ENCODE measurements at places on chromosomes 3 and 15.
A peak's percentile ranks its signal among the peaks of the same experiment; 100 is the strongest.

- DNase-seq = peak; percentile 21
These were observed 442.8 kb upstream of the ARRDC4 start for GRCh38 chr15:97517737-97518136.

DNA sequence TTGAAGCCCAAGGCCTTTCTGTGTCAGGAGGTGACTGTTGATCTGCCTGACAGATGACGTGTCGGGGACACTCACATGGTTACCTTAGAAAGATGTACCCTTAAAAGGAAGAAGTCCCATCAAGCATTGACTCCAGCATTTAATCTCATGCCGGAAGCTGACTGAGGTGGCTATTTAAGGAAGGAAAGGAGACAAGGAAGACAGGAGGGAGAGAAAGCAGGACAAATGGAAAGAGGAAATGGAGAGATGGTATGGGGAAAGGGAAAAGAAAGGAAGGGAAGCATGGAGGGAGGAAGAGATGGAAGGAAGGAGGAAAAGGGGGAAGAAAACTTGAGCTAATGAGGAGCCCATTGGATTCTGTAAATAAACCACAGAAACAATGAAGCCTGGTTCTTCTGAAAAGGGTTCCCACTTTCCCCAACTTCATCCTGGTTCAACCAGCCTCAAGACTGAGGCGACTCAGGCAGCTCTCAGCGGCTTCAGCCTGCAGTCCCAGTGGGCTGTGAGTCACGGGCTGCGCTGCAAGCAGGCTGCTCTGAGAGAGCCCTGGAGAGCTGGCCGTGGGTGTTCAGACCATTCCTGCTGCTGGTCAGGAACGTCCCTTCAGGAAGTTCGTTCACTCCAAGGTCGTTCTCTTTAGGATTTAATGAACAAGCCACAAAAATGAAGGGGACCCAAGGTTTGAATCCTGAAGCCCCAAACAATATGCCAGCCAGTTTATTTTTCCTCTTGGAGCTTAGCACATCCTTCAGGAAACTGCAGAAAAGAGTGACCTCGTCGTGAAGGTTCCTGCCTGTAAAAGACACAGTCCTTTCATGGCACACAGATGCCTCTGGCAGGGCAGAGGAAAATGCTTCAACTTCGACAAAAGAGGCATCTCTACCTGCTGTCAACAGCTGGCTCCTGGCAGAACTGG is 69.6 kb upstream of the THBS1 start:
- DNase-seq = peak; percentile 27

- DNase-seq = no peak
These were observed 4.4 kb downstream of the CAMKV start for GRCh38 chr3:49865198-49865784.

DNA sequence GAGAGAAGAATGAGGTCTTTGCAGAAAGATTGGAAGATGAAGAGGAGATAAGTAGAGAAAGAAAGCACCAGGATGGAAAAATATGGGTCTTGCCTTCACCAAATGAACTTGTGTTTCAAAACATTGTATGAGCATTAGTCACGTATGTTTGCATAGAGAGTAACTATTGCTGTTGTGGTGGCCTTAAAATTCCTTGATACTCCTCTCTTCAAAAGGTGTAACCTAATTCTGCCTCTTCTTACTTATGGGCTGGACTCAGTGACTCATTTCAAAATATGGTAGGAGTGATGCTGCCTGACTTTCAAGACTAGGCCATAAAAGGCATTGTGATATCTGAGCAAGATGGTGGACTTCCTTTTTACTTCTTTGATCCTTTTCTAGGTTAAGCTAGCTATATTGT is 228.7 kb upstream of the ZNF385D start:
- DNase-seq = no peak

DNA sequence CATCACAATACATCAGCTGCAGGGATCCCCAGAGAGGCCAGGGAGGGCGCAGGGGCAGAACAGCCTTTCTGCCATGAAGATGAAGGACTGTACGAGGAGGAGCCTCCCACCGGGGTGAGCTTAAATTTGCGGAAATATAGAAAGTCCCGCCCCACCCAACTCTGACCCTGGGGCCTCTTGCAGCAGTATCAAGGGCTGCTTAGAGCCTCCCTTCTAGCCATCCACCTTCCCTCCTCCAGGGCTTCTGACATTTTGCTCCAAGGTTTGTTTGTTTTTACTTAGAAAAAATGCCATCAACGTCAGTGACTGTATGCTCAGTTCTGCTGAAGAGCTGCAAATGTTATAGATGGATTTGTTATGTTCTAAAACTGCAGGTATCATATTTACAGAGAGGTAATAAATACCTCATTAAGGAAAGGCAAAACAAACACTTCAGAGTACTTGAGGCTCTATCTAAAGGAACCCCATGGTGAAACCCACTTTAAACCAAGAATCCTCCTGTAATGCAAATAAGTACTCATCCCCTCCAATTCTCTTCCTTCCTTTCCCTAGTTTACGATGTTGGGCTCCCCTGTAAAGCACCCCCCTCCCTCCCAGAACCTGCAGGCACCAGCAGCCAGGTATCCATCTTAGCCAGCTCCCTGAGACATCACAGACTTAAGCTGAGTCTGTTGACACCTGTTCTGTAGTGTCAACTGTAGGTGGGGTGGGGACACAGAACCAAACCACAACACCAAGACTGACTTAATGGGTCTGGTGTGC is 30.5 kb downstream of the RFTN1 start:
- peak; percentile 68 for DNase-seq

DNA sequence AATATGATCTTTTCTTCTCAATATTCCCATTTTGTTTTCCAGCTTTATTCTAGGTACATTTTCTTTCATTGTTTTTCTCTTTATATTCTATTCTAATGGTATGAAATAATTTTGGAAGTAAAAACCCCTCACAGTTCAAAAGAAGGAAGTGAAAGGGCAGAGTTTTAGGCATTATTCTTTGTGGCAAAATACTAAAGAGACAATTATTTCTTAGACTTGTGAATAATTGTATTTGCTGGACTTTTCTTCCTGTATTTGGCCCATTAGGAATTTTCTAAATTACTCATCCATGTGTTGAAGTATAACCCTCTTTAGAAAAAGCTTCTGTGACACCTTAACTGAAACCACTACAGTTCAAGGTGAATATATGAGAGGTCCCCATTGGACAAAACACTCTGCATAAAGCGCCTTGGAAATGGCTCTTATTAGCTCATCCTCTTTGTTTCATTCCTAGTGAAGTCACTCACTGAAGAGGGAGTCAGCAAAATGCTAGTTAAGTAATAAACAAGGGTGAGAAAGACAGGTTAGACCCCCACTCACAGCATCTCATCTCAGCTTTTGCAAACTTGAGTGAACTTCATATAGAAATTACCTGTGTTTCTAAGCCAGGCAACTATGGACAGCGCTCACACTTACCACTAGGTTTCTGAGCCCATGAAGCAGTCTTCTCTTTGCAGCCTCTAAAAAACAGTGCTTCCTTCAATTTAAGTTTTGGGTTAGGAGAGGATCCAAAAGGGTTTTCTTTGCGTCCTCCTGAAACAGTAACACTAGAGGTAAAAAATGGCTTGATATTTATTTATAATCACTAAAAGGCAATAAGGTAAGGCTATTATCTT is 327.5 kb downstream of the ARPP21 start:
- DNase-seq = peak; percentile 8

DNA sequence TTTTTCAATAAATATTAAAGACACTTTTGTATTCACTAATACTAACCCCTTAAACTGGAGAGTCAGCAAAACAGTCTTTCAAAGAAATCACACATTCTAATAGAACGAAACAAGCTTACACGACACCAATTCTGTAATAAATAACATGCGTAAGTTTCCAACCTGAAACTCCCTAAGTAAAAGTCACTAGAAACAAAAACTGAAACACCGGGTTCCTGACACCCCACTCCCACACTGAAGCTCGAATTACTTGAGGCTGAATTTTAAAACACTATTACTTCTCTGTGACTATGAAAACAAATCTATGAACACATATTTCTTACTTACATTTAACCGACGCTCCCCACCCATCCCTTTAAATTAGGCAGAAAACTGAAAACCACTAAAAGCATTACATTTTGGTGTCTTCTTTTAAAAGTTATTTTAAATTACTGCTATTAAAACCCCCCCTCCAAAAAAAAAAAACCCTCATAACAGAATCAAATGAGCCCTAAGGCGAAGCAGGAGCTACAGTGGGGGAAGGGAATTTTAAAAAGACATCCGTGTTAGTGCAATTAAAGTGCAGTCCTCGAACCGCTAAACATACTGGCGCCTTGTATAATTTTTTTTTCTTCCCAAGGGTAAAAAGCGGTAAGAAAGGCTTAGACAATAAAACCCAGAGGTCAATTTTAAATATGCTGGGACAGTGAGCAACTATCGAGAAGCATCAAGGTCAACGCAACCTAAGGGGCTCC is 878 bp downstream of the SPPL2A start:
- DNase-seq = peak; percentile 15

DNA sequence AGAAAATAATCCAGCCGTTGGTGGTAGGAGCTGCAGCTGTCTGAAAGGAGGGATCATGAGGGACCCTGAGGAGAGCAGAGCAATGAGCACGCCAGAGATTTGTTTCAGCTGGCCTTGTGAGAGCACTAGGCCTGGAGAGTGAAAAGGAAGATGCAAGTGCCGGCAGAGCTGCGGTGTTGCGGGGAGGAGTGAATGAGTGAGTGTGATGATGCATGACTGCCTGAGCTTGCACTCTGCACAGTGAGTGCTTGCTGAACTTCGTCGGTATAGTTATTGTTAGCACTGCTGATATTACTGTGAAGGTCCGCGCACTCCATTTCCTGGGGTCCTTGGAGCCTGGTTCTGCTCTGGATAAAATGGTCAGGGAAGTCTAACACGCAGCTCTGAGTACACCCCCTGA is 23.2 kb downstream of the EIF1B start:
- no peak for DNase-seq

- DNase-seq = peak; percentile 85
These were observed 97.7 kb downstream of the RPL39L start for GRCh38 chr3:187041362-187042307.

GRCh38 chr3:182631183-182632076 is 161.9 kb upstream of the ATP11B start:
- no peak for DNase-seq

DNA sequence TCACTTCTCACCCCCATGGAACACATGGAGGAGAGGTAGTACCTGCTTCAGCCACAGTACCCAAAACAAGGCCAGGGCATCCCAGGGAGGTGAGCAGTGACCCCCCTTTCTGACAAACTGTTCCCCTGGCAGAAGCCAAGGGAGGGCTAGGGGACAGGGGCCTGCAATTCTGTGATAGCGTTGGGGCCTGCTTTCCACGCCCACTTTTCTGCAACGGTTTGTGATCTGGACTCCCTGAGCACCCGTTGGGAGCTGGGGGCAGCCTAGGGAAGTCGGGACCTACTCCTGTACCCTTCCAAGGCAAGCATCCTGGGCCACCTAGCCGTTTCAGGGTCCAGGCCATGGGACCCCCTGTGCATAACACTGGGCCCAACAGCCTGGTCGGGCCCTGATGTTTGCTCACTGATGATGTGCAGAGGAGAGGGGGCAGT is 996 bp upstream of the DNAJA4 start:
- no peak for DNase-seq

- peak; percentile 34 for DNase-seq
These were observed 298.9 kb upstream of the CBLB start for GRCh38 chr3:106167728-106168127.

DNA sequence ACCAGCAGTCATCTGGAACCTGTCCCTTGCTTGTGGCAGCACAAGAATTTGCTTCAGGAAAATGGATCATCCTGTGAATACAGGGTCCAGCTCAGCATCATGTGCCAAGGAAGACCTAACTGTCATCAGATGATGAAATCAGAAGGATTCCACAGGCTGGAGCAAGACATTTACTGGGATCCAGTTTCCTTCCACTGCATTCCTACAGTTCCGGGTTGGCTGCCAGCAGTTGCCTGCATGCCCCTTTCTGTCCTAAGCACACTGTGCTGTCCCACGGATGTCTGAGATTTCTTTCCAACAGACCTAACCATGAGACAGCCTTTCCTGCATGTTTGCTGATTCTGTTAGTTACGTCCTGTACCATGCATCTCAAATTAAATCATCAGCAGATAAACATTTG is 140.7 kb downstream of the IMPG2 start:
- DNase-seq = no peak

GRCh38 chr3:174002543-174002942 is 605.0 kb downstream of the NLGN1 start:
- DNase-seq = no peak

Measured in MV-4-11 (cell line).